ENCODE measurements at places on chromosomes 5 and 9.

DNA sequence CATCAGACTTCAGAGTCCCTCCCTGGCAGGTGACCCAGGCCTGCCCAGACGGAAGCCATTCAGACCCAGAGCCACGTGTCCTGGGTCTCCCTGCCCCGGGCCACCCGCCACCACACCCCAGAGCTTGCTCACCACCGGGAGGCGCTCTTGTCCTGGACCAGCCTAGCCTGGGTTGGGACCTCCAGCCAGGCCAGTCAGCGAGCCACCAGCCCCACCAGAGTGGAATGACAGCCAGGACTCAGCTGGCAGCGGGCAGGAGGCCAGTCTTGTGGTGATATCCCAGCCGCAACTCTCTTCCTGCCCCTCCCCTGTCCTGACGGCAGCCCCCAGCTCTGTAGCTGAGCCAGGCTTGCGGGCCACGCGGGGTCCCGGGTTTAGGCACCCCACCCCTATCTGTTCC is 1.7 kb upstream of the PTGDS start:
- DNase-seq, result peak; percentile 40

GRCh38 chr9:9170439-9171134 is 1371.0 kb upstream of the DMAC1 start:
- DNase-seq, result no peak

DNA sequence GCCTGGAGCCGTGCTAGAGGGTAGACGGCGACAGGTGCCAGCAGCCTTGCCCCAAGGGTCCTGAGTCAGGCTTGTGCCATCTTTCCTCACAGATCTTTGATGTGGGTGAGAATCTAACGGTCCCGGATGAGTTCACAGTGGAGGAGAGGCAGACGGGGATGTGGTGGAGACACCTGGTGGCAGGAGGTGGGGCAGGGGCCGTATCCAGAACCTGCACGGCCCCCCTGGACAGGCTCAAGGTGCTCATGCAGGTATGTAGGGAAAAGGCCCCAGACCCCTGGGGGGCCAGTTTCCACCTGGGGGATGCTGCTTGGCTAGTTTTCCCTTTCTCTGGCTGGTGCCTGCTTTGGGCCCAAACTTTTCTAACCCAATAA is 24.0 kb downstream of the PTGES2 start:
- no peak for DNase-seq

GRCh38 chr5:176185133-176185733 is 53.0 kb upstream of the SIMC1 start:
- no peak for DNase-seq

GRCh38 chr5:163407034-163407655 is 30.2 kb upstream of the CCNG1 start:
- no peak for DNase-seq

DNA sequence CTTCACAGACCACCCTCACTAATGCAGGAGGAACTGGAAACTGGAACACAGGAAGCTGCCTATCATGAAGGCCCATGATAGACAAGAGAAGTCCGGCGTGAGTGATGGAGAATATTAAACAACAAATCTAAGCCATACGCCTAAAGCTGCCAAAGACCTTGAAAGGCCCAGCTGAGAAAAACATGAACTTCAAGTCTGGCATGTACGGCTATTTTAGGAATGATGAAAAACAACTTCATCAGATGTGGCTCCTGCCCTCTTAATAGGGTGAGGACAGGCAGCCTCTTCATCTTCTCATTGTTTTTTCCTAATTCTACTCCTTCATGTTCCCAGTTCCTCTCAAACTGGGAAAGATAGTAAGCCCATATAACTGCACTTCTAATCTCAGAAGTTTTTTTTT is 20.3 kb downstream of the FBP1 start:
- no peak for DNase-seq

DNA sequence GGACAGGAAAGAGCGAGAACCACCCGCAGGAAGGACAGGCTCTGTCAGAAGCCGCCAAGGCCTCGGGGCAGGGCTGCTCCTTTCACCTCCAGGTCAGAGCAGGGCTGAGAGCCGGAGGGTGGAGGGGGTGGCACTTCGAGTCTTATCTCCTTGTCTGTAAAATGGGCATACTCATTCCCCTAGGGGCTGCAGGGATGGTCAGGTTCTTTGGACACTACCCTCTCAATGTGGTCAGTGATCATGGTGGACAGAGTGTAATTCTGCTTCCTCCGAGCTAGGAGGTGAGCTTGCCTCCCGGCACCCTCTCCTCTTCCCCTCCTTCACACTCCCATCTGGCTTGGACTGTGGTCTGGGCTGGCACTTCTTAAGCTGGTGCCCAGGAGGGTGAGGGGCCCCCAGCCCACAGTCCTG is 39.6 kb downstream of the RGS3 start:
- no peak for DNase-seq

DNA sequence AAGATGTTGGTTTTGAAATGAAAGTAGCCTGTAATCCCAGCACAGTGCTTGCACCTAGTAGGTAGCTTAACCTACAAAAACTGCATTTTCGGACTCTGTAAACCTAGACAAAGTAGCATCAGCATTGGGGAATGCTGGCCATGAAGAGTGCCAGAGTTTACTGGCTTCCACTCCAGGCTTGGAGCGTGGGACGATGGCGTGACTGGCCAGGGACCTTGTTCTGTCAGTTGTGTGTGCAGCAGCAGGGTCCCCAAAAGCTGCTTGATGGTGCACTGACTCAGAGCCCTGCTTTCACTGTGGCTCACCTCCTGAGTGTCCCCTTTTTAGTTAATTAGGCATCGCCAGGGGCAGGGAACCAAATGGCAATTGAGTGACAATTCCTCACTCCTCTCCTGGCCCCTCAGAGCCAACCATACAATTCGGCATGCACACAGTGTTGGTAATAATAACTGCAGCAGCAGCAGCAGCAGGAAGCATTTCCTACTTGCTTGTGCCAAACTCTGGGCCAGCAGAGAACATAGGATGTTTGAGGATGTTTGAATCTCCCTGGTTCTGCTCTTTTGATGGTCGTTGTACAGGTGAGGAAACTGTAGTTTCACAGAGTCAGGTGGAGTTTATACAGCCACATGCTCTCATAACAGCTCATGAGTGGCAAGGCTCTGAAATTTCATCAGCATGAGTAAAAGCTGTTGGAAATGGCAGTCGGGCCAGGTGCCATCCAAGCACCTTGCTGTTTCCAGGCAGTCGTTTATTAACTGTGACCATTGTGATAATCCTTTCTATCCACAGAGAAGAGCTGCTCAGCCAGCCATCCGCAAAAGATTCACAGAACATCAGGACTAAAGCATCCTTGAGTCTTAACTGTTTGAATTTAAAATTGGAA is 4.2 kb downstream of the UBE2QL1 start:
- no peak for DNase-seq

GRCh38 chr5:144531188-144531587 is 360.5 kb downstream of the KCTD16 start:
- DNase-seq, result no peak

- DNase-seq, result no peak
Observed at GRCh38 chr9:28941856-28942255, 1368.6 kb upstream of the C9orf72 start.

DNA sequence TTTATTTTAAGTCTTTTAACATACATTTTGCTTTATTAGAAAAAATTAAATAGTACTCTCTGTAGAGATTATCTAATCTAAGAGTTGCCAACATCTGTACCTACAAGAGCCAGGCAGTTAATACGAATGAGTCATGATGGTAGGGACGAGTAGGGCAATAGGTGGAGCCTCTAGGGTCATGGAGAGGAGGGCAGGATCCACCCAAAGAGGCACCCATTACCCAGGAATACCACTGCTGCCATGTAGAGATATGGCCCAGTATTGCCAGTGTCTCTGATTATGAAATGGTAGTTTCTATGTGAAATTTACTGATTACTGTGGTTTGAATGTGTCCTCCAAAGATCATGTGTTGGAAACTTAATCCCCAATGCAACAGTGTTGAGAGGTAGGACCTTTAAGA is 170.4 kb downstream of the PIK3R1 start:
- peak; percentile 91 for DNase-seq

GRCh38 chr5:2334719-2335118 is 416.8 kb downstream of the IRX2 start:
- DNase-seq, result no peak

- no peak for DNase-seq
Observed at GRCh38 chr5:144189800-144190429, 19.2 kb downstream of the KCTD16 start.

DNA sequence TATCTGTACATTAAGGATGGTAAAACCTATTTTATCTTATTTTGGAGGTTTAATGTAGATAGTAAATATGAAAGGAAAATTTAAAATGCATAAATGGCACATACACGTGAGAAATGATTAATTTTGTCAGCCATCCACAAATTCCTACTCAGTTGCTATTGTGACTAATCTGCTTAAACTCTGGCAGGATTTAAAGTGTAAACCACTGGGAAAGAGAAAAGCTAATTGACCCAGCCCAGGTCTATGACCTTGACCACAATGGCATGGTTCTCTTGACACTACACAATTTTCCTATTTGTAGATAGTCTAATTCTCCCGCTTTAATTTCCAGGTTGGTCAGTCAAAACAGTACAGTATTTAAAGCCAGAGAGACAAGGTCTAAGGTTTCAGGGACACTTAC is 459.0 kb upstream of the KLF4 start:
- no peak for DNase-seq

DNA sequence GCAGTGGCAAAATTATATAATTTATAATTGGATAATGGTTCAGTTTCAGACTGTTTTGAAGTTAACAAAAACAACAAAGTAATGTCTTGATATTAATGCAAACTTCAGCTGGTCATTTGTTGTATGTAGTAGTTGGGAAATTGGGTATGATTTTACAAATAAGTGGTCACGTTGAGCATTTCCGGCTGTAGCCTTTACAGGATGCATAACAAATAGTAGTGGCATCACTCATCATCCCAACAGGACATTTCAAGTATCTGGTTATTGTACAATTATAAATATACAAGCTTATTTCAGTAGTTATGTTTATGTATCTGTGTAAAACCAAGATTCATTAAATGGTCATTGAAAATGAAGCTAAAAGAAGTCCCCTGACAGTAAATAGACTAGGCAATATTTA is 72.9 kb downstream of the SMIM15 start:
- no peak for DNase-seq

All from erythroblast (primary cell).